ENCODE measurements at places on chromosomes 4 and X.

- DNase-seq = peak; percentile 16
These were observed 127.9 kb upstream of the LIMCH1 start for GRCh38 chr4:41410049-41410448.

GRCh38 chrX:74980802-74981201, 55.5 kb upstream of the NEXMIF start:
- no peak for DNase-seq

- DNase-seq = no peak
These were observed 34.2 kb downstream of the FAM193A start for GRCh38 chr4:2570551-2571222.

GRCh38 chr4:70518716-70519115, 347 bp downstream of the AMTN start:
- DNase-seq = no peak

GRCh38 chr4:173516621-173517524, 13.2 kb downstream of the HAND2 start:
- DNase-seq = peak; percentile 66

DNA sequence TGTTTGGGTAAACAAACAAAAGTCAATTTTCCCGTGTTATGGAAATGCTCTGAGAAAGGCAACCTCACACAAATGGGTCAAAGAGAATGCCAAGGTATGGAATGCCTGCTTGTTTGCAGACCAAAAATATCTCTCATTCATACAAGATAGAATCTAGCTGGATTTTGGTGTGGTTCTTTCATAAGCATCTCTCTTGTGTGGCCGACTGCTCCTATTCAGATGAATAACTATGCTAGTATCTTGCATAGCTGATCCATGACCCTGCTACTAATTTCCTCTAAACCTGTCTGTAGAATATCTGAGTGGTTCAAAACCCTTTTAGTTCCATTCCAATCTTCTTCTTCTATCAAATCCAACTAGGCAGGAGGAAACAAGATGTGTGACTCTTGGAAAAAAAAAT, 28.2 kb upstream of the SORBS2 start:
- DNase-seq = no peak

- DNase-seq = peak; percentile 45
These were observed 99.5 kb downstream of the PPP2R2C start for GRCh38 chr4:6372649-6373525.

- peak; percentile 46 for DNase-seq
These were observed 195.2 kb upstream of the C1QTNF7 start for GRCh38 chr4:15232366-15233263.

- peak; percentile 66 for DNase-seq
These were observed 2.4 kb downstream of the TSC22D3 start for GRCh38 chrX:107773206-107773605.

GRCh38 chrX:55715847-55716246, 1.7 kb upstream of the RRAGB start:
- DNase-seq = no peak

GRCh38 chrX:30876367-30876766, 12.7 kb downstream of the TAB3 start:
- DNase-seq = no peak

GRCh38 chr4:5563856-5564255, 144.5 kb downstream of the EVC2 start:
- no peak for DNase-seq

DNA sequence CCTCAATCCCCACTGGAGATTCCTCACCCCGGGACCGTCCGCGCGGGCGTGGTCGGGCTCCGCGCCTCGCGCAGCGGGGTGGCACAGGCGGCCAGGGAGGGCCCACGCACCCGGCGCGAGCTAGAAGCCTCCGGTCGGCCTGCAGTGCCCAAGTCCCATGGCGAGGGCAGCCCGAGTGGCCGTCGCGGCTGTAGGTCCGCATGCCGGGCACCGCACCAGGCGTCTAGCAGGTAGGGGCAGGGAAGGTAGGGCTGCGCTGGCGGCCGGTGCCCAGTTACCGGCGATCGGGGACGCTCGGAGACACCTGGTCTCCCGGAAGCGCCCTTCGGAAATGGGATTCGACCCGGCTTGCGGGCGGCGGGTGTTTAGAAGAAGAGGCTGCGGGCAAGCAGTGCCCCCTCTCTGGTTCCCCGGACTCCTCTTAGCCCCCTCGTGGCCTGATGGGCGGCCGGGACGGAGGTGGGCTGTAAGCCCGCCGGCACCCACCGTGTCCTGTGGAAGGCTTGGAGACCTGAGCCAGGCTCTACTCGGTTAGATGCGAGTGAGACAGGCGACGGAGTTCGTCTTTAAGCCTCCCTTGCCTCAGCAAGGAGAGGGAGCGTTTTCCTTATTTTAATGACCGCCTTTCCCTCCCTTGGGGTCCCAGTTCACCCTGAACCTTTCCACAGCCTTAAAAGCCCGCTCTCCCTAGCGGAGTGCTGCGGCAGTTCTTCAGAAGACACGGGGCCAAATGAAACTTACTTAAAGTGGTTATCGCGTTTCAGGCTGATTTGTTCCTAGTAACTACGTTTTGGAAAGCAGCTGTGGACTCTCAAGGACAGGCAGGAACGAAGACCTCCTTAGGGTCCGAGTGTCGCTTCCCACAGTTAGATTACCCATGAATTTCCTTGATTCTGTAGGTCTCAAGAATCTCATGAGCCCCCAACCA, 821 bp downstream of the SLITRK2 start:
- DNase-seq = no peak

DNA sequence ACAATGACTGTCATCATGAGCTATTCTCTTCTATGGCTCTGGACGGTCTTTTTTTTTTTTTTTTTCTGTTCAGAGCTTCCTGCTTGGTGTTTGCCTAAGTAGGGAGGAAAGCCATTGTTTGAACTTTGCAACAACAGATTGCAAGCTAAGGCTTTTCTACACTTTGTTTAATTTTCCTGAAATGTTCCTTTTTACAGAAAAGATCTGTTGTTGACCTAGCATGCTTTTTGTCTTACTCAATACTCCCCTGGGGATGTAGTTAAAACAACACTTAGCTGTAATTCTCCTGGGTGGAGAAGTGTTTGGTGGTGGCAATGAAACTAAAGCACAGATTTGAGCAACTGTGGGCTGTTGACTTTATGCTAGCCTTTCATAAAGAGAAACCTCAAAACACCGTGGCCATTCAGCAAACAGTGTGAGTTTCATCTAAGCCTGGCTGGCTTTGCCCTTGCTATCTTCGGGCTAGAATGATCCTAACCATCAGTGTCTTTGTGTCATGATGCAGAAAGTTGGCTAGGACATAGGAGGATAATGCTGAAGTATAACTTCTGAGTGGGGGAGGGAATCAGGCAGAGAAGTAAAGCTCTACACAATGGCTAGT, 110.5 kb downstream of the ANXA3 start:
- no peak for DNase-seq

- DNase-seq = no peak
These were observed 202.2 kb upstream of the CXorf66 start for GRCh38 chrX:140167551-140167950.

- no peak for DNase-seq
These were observed 33.5 kb upstream of the ITM2A start for GRCh38 chrX:79400623-79401022.

DNA sequence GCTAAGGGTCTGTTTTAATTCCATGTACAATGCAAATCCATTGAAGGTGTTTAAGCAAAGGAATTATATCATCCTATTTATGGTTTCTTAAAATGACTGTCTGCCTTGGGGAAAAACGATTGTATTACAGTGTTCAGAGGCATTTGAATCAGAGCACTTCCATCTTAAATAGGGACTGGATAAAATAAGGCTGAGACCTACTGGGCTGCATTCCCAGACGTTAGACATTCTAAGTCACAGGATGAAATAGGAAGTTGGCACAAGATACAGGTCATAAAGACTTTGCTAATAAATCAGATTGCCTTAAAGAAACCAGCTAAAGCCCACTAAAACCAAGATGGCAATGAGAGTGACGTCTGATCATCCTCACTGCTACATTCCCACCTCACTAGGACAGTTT, 1167.2 kb upstream of the PABPC4L start:
- DNase-seq = no peak

DNA sequence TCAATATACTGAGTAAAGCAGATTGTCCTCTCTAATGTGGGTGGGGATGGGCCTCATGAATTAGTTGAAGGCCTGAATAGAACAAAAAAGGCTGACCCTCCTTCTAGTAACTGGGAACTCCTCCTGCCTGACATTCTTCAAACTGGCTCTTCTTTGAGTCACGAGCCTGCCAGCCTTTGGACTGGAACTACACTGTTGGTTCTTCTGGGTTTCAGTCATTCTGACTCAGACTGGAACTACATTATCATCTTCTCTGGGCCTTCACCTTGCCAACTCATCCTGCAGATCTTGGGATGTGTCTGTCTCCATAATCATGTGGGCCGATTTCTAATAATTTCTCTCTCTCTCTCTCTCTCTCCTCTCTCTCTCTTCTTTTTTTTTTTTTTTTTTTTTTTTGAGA, 26.9 kb upstream of the CT47C1 start:
- DNase-seq = no peak

Measured in cardiac muscle cell (in vitro differentiated cells and primary cell).